ENCODE measurements at places on chromosomes 2 and 18.

- DNase-seq: no peak
Measured at GRCh38 chr2:65687614-65688013, 255.2 kb upstream of the SPRED2 start.

GRCh38 chr2:238216651-238217184 lies 13.2 kb upstream of the ILKAP start:
- no peak for DNase-seq

GRCh38 chr2:8076448-8077342 lies 605.2 kb upstream of the ID2 start:
- no peak for DNase-seq

- no peak for DNase-seq
Measured at GRCh38 chr2:236827997-236828396, 257.7 kb upstream of the COPS8 start.

DNA sequence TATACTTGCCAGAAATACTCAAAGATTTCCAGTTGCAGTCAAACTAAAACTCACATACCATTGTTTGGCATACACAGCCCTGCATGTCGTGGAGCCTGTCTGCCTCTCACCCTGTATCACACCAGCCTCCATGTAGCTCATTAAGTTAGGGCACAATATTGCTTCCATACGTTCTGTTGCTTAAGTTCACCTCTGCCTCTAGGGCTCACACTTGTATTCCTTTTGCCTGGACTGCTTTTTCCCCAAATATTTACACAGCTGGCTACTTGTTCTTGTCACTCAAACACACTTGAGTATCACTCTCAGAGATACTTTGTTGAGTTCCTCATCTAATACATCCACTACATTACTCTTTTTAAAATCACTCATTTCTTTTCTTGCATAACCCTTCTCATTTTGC lies 83.1 kb downstream of the PTH2R start:
- no peak for DNase-seq

DNA sequence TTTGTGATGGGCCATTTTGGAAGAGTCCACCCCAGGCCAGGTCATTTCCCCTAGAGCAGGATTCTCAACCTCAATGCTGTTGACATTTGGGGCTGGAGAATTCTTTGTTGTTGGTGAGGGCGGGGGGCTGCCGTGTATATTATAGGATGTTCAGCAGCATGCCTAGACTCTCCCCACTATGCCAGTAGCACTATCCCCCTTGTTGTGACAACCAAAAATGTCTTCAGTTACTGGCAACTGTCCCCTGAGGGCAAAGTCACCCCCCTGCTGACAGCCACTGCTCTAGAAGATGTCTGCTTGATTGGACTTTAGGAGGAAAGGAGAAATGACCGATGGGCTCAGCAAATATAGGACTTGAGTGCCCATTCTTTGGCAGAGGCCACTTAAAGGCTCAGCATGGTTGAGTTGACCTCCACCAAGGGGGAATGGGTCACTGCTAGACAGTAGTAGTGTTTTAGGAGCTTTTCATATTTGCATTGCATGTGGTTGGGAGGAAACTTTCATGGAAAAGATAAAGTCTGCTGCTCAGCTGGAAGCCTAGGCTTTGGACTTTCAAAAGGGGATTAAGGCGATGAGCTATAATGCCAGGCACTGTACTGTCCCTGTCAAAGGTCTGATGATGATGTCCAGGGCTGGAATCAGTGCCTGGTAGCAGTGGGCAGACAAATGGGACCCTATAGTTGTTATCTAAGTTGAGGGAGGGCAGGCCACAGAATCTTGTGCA lies 61.1 kb upstream of the MCFD2 start:
- DNase-seq: no peak

DNA sequence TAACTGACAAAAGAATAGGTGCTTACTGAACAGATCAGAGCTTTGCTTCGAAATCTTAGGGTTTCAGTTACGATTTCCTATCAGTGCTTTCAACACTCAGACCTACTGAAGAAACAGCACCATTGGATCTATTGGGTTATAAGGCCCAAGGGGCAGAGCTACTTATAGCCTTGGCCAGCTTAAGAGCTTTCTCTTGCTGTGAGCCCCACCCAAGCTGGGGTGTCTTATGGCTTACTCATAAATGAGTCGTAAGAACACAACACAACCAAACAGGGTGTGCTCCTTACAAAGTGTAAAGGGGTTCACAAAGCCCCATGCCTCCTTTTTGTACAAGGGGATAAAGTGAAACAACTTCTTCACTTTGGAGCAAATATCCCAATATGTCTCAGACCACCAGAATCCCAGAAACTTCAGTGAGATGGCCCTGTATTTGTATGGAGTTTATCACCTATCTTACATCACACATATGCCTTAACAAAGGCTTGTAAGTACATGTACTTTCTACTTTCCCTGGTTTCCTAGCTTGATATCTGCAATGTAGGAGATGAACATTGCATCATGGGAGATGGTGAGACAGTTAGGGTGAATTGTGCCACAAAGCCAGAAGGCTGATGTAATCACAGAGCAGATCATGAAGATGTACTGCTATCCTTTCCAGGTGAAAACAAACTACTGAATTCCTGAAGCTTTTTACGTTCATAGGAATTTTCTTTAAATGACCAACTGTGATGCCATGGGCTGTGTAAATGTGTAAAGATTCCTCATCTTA lies 115.5 kb upstream of the GLI2 start:
- no peak for DNase-seq
